Dermis microvascular lymphatic vessel endothelial cell (primary cell): ENCODE measurements at places on chromosomes 11 and 22. TPM values are rescaled to one million over a fixed set of nuclear protein-coding genes. Genes with fewer than 3 reads are reported as not detected.
A peak's percentile ranks its signal among the peaks of the same experiment; 100 is the strongest.

SEPTIN3 gene
- under 0.01 TPM in 2 replicates for total RNA-seq

GRCh38 chr11:116842909-116843308 is 5.5 kb upstream of the APOA1 start:
- DNase-seq = no peak

VSIG2 gene
- total RNA-seq = 0.13 TPM in 1 of 2 replicates, not detected in the other

MS4A6A gene
- total RNA-seq = 0.26 and 0.63 TPM in 2 replicates

GRCh38 chr11:119091178-119091577 is 6.5 kb downstream of the HMBS start:
- no peak for DNase-seq

AMPD3 gene
- 1.3 and 3.5 TPM in 2 replicates for total RNA-seq

DNA sequence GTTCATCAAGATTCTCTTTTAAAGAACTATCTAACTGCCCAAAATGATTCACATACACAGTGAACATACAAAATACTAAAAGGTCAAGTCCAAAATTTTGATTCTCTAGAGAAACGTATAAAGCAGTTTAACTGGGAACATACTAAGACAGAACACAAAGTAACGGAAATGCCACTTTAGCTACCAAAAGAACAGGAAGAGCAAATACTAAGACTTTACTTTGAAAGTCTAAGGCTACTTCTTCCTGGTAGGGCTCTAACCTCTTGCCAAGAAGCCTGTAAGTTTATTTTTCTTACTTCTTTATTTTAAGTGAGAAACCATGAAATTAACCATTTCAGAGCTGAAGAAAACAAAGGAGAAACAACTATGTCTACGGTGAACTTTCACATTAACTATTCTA is 6.2 kb downstream of the PICALM start:
- no peak for DNase-seq

TRIM68 gene
- 7.4 and 10.1 TPM in 2 replicates for total RNA-seq

DNA sequence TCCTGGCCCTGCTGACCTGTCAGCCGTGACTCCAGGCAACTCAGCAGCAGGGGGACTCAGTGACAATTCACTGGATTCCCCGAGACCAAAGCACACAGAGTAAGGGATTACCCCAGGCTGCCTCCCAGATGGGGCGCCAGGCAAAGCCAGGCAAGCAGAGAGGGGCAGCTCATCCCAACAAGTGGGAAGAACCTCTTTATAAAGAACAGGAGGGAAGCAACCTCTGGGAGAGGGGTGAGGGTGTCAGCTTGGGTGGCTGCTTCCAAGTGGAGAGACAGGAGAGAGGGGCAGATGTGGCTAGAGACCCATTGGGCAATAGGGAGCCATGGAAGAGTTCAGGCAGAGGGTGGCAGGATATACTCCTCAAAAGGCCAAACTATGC is 1.2 kb downstream of the SLC22A12 start:
- DNase-seq = no peak

THY1 gene
- total RNA-seq = 3.8 and 10.1 TPM in 2 replicates

DNA sequence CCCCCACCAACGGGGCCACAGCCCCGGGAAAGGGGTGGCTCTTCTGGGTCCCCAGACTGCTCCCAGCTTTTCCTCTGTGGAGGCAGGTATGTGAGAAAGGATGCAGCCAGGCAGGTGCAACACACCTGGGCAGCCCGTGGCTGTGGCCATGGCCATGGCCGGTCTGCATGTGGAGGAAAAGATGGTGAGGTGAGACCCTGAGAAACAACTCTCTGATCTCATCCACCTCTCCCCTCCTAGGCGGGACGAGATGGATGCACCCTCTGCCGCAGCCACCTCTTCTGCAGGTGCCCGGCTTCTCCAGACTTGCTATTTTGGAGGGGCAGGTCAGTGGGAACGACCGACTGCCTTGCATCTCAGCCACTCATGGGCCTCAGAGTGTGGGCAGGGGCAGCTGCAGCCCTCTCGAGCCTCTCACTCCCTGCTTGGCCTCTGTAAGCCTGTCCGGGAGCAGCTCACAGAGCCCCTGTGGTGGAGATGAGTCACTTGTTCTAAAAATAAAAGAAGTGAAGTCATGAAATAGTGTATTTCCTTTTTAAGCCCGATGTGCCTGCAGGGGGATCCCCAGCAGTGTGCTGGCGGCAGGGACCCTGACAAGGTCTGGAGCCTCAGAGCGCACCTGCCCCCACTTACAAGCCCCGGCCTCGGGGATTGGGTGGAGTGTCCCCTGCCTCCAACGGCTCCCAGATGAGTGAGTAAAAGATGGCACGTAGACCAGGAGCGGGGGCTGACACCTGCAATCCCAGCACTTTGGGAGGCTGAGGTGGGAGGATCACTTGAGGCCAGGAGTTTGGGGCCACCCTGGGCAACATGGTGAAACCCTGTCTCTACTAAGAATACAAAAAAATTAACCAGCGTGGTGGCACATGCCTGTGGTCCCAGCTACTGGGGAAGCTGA is 10.7 kb downstream of the SMIM38 start:
- peak; percentile 63 for DNase-seq

DNA sequence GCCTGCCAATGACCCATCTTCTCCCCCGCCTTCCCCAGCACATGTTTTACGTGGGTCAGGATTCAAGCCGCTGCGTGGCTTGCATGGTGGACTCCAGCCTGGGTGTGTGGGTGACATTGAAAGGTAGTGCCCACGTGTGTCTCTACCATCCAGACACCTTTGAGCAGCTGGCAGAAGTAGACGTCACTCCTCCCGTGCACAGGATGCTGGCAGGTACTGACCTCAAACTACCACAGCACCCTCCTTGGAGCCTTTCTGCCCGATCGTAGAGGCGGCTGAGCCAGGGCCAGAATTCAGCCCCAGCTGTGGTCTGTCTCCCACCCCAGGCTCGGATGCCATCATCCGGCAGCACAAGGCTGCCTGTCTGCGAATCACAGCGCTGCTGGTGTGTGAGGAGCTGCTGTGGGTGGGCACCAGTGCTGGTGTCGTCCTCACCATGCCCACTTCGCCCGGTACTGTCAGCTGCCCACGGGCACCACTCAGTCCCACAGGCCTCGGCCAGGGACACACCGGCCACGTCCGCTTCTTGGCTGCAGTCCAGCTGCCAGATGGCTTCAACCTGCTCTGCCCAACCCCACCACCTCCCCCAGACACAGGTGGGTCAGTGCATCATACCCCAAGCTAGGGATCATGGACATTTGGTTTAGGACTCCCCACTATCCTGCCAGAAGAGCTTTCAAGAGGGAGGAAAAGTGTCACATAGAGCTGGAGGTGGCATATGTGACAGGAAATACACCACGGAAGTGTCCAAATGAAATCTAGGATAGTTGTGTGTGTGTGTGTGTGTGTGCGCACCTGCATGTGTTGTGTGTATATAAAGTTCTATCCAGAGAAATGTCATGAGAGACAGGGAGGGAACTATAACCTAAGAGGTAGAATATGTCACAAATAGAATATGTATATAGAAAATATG is 10.6 kb upstream of the RELT start:
- no peak for DNase-seq

DNA sequence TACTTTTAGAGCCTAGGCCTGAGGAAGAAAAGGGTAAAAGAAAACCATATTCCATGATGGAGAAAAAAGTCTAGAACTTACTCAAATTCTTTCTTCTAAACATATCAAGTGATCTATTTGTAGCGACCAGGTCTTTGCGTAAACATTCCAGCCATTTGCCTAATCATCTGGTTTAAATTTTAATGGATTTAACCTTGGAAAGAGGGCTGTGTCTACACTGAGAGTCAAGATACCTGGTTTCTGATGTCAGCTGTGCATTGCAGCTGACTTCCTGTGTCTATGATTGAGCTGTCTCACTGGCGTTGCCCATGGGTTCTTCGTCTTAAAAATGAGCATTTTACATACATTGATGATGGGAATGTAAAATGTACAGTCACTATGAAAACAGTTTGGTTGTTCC is 10.0 kb upstream of the TMEM123 start:
- DNase-seq = no peak

DNA sequence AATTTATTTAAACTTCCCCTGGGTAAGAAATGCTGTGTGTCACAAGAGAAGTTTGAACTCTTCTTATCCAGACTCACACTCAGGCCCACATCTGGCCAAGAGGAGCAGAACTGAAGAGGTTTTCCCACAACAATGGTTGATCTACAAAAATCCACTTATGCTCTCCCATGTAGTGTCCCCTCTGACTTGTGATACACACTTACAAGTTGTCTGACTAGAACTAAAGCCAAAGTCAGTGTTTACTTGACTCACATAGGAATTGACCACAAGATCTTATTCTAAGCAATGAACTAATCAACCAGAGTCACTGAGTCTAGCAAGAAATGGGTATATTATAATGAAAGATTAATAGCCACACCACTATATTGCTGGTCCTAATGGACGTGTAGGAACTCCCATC is 133.0 kb downstream of the ATG16L2 start:
- no peak for DNase-seq

FAM180B gene
- total RNA-seq = not detected in 2 replicates

DNA sequence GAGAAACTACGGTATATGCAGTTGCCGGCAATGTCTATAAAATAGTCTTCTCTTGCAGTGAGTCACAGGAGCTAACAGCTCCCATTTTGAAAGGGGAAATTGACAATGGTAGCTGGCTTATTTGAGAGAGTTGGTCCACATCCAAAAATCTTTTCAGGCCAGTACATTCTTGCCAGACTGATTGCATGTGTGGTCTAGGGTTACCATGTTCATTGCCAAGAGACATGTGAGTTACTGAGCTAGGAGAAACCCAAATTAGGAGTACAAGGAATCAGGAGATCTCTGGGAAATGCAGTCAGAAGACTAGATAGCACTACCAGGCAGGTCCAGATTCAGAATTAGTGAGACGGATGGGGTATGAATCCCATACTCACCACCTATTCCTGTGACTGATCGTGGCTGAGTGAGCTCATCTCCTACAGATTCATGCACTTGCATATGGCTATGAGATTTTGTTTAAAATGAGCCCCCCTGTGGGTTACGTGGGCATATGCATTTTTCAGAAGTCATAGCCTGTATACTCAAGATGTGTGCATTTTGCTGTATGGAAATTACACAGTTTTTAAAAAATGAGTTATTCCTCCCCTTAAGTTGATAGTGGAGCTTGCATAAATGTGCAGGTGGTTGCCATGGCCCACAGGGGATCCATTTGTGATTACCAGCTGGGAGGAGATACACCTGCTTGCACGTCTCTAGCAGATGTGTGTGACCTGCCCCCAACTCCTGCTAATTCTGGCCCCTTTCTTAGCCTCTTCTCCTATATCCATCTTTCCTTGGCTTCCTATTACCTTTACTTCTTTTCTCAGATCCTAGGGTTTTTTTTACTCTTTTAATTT is 102.7 kb downstream of the COMMD9 start:
- peak; percentile 22 for DNase-seq

- no peak for DNase-seq
Observed at GRCh38 chr11:59812220-59812619, 1.6 kb upstream of the MRPL16 start.

DNA sequence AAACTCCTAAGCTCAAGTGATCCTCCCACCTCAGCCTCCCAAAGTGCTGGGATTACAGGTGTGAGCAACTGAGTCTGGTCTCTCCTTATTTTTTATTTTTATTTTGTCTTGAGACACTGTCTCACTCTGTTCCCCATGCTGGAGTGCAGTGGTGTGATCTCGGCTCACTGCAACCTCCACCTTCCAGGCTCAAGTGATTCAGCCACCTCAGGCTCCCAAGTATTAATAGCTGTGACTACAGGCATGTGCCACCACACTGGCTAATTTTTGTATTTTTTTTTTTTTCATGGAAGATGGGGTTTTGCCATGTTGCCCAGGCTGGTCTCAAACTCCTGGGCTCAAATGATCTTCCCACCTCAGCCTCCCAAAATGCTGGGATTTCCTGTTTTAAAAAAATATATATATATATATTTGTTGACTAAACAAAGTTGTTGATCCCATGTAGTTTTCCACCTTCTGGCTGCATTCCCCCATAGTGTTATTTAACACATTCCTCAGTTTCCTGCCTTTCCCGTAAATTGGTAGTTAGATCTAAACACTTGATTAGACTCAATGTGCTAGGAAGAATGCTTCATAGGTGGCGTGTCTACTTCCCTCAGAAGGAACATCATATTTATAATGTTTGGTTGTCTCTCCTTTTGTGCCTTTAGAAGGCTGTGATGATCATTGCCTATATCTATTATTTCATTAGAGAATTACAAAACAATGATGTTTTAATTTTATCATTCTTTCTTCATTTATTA is 38.8 kb downstream of the LRRC32 start:
- peak; percentile 71 for DNase-seq

IGSF22 gene
- total RNA-seq = 0.13 and 0.26 TPM in 2 replicates

GRCh38 chr11:68392822-68393221 is 67.7 kb upstream of the PPP6R3 start:
- no peak for DNase-seq

GRK2 gene
- total RNA-seq = 25.9 and 37.7 TPM in 2 replicates

DNA sequence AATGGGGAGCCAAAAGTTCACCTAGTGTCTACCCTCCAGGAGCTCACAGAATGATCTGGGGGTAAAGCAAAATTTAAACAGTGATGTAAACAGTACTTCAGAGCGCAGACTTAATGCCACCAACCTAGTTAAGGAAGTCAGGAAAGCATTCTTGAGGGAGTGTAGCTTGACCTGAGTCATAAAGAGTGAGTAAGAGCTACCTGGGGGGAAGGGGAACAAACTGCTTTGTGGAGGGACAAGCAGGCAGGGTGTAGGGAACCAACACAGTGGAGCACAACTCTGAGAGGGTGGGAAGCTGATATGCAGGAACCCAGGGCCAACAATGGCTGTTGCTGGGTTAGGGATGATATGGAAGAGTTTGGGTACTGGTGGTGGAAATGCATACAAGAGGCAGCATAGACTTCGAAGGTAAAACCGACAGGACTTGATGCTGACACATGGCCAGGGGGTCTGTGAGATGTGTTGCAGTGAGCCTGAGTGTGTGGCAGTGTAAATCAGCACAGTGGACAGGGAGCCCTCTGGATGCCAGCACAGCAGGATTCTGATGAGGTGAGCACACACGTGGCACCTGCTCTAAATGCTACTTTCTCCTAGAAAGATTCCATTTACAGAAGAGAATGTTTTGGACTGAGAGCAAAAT is 58.3 kb upstream of the CYP2D6 start:
- DNase-seq = no peak

GRCh38 chr11:75773595-75774353 is 5.2 kb downstream of the DGAT2 start:
- DNase-seq = no peak

RAG1 gene
- 1.0 and 1.1 TPM in 2 replicates for total RNA-seq

OR5B17 gene
- not detected in 2 replicates for total RNA-seq

- DNase-seq = no peak
Observed at GRCh38 chr11:36703055-36703404, 105.0 kb upstream of the RAG2 start.

OR52N4 gene
- not detected in 2 replicates for total RNA-seq
